ENCODE measurements at places on chromosomes 11 and 22. TPM values are rescaled to one million over a fixed set of nuclear protein-coding genes. Genes with fewer than 3 reads are reported as not detected.

HBB gene
- total RNA-seq = not detected

ACAT1 gene
- 46.7 TPM for total RNA-seq

MMP7 gene
- total RNA-seq = 1.6 TPM

OR5M3 gene
- total RNA-seq = not detected

CLMP gene
- 1.6 TPM for total RNA-seq

RGL4 gene
- not detected for total RNA-seq

MS4A12 gene
- total RNA-seq = not detected

POU2AF2 gene
- total RNA-seq = not detected

KRTAP5-10 gene
- total RNA-seq = not detected

FOLR2 gene
- total RNA-seq = not detected

PDE2A gene
- 93.7 TPM for total RNA-seq

LDHAL6A gene
- total RNA-seq = not detected

SCGB2A2 gene
- total RNA-seq = not detected

GGTLC2 gene
- not detected for total RNA-seq

OR9Q1 gene
- not detected for total RNA-seq

CD3D gene
- not detected for total RNA-seq

FXYD2 gene
- total RNA-seq = 2.3 TPM

BIRC3 gene
- total RNA-seq = 4.3 TPM

LSP1 gene
- total RNA-seq = 1.3 TPM

LAYN gene
- total RNA-seq = 20.9 TPM

OR52E4 gene
- total RNA-seq = not detected

OR51E2 gene
- total RNA-seq = not detected

IFITM2 gene
- 67.2 TPM for total RNA-seq

ME3 gene
- total RNA-seq = 58.2 TPM

TSPAN18 gene
- total RNA-seq = 60.3 TPM

CELSR1 gene
- total RNA-seq = 26.1 TPM

ROM1 gene
- 5.2 TPM for total RNA-seq

GAS2L1 gene
- 27.2 TPM for total RNA-seq

GRM5 gene
- total RNA-seq = 0.33 TPM

MS4A3 gene
- total RNA-seq = not detected

MS4A1 gene
- not detected for total RNA-seq

TRIM48 gene
- total RNA-seq = not detected

E2F8 gene
- total RNA-seq = 7.5 TPM

OR51Q1 gene
- total RNA-seq = not detected

ROBO3 gene
- total RNA-seq = 20.5 TPM

FAM111B gene
- total RNA-seq = 9.1 TPM

CRYAB gene
- 1.6 TPM for total RNA-seq

TMEM191C gene
- total RNA-seq = 1.2 TPM

SORL1 gene
- 0.19 TPM for total RNA-seq

UPK3A gene
- total RNA-seq = not detected

CATSPERZ gene
- 0.38 TPM for total RNA-seq

CDC42EP2 gene
- 31.0 TPM for total RNA-seq

CEP126 gene
- 4.2 TPM for total RNA-seq

MLC1 gene
- not detected for total RNA-seq

PTPRCAP gene
- total RNA-seq = 0.33 TPM

OR52E8 gene
- not detected for total RNA-seq

PIH1D2 gene
- total RNA-seq = 1.7 TPM

MEI1 gene
- 0.96 TPM for total RNA-seq

CARNS1 gene
- total RNA-seq = 0.33 TPM

IGLL1 gene
- not detected for total RNA-seq

HORMAD2 gene
- total RNA-seq = not detected

ANO5 gene
- 0.38 TPM for total RNA-seq

MOGAT2 gene
- not detected for total RNA-seq

SNAP29 gene
- total RNA-seq = 9.7 TPM

WNT11 gene
- not detected for total RNA-seq
